Psoas muscle (tissue), 8 donors: ENCODE measurements at places on chromosomes 6 and 20.
A peak's percentile ranks its signal among the peaks of the same experiment; 100 is the strongest.

DNA sequence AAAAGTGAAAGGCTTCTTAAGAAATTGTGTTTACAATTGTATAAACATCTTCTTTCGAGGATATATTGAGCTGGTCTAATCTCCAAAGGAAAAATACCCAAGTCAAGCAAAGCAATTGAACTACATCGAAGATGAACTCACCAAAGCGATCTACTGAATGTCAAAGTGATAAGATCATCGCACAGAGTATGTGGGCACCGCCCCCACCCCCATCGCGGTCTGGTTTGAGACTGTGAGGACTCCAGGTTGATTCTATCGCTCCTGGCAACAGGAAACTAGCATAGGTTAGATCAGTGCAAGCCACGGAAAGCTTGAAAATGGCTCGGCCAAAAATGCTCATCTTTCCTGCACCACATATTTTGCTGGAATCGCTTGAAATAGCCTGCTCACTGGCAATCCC is 133.2 kb upstream of the RPS6KA2 start:
- no peak for DNase-seq

GRCh38 chr6:33235221-33235634 is 26.9 kb downstream of the RING1 start:
- DNase-seq, result no peak

DNA sequence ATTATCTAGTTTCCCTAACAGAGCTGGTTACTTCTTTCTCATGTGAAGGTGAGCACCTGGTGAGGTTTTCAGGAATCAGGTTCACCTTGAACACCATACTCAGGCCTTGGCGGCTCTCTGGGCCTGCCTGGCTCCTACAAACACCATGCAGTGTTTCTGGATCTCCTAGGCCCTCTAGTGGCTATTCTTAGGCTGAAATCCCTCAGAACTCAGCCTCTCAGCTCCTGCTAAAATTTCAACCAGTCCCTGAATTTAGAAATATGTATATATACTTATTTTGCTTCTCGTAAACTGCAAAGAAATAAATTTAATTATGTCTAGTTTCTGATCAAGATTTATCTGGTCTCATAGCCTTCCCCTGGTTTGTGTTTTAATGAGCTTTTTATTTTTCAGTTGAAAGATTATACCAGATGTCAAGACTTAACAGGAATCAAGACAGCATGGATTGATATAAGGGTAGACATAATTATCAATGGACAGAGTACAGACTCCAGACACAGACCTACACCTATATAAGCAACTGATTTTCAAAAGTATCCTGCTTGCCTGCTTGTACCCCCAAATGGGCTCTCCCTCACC is 55.9 kb downstream of the ANKEF1 start:
- DNase-seq, result peak; percentile 12

DNA sequence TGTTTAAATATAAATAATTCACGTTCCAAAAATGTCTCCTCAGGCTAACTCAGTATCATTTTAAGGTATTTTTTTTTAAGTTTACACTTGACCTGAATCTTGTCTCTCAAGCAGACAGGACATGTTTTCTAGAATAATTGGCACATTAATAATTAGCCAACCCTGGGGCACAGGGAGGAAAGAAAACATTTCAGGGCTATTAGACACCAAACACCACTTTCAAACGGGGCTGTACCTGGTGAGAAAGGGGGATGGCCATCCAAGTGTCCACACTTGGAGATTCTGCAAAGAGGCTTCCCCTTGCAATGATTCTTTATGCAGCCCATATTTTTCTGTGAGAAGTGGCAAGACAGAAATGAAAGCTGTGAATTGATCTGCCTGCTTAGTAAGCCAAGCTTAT is 560.8 kb downstream of the CD109 start:
- no peak for DNase-seq

DNA sequence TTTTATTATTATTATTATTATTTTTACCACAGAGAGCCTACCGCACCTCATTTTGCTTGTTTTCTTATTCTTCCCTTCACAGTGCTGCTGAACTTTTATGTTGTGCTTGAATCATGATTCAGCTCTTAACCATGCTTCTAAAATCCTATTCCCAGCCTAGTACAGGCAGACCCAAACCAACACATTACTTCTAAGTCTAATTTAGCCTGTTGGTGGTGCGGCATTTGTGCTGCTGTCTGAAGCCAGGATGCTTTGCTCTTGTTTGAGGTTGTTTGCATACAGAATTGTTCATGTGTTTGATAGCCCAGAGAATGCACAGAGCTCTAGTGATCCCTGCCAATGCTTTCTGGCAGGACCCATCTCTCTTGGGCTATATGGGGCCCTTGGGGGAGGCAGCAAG is 213.5 kb upstream of the KCNG1 start:
- no peak for DNase-seq

DNA sequence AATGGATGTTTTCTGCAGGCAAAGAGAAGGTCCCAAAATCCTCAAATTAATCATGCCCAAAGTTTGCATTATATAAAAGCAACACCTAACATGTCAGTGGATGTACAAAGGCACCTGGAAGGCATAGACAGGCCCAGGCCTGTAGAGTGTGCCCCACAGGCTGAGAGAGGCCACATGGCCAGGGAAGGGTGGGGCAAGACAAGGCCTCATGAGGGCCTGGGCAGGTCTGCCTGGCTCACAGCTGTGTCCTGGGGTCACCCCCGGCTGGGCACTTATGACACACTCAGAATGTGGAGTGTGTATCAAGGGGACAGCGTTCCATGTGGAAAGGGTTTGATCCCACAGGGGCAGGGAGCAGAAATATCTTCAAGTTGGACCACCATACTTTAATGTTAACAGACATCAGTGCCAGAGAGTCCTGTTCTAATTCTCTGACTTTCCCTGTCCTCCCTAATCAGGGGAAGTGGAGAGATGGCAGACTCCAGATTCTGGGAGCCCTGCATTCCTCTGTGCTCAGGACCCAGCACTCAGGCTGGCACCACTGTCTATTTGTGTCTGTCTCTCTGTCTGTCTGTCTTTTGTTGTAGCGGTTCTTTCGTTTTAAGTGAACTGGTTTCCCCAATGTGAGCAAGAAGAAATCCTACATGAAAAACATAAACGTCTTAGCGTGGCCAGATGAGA is 178.3 kb upstream of the FOXA2 start:
- no peak for DNase-seq
